ENCODE measurements at places on chromosomes 5 and 9.

DNA sequence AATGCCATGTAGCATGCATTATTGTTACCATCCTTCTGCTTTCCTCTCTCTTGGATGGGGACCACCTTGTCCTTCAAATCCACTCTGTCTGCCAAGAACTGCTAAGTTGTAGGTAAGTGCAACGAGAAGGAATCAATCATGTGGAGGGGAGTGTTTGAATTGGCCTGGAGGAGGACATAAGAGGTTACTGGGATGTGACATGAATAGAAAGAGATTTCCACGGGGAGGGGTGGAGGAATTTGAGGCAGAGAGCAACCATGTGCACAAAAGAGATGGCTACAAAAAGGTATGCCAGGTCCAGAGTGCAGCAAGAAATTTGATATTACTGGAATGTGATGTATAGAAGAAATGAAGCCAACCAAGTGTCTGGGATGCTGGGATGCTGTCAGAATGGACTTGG lies 648.9 kb upstream of the KLF4 start:
- no peak for DNase-seq

- DNase-seq, result no peak
Observed at GRCh38 chr5:59519338-59519737, 374.2 kb downstream of the PDE4D start.

- DNase-seq, result no peak
Observed at GRCh38 chr5:111952555-111952954, 195.6 kb upstream of the NREP start.

DNA sequence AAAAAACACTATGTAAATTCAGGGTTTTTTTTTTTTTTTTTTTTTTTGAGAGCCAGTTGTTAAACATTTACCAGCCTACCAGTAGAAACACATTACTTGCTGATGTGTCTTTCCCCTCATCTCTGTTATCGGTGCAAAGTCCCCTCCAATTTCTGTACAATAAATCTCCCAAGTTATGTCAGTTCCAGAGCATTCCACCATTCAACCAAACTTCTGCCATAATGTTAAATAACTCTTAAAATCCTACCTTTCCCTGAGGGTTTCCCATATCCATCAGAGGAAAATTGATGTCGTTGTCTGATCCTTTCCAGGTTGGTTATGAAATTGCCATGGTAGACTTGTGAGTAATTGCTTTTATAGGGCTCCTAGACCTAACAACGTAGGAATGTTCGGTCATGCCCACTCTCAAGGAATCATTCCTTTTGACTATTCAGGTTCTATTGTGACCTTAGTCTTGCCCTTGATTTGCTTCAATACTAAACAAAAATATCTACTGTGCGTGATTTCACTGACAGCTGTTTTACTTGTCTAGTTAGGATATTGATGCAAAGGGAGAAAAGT lies 5.6 kb upstream of the PPP2R2B start:
- no peak for DNase-seq

GRCh38 chr9:30815585-30815984 lies 1568.9 kb upstream of the ACO1 start:
- DNase-seq, result no peak

DNA sequence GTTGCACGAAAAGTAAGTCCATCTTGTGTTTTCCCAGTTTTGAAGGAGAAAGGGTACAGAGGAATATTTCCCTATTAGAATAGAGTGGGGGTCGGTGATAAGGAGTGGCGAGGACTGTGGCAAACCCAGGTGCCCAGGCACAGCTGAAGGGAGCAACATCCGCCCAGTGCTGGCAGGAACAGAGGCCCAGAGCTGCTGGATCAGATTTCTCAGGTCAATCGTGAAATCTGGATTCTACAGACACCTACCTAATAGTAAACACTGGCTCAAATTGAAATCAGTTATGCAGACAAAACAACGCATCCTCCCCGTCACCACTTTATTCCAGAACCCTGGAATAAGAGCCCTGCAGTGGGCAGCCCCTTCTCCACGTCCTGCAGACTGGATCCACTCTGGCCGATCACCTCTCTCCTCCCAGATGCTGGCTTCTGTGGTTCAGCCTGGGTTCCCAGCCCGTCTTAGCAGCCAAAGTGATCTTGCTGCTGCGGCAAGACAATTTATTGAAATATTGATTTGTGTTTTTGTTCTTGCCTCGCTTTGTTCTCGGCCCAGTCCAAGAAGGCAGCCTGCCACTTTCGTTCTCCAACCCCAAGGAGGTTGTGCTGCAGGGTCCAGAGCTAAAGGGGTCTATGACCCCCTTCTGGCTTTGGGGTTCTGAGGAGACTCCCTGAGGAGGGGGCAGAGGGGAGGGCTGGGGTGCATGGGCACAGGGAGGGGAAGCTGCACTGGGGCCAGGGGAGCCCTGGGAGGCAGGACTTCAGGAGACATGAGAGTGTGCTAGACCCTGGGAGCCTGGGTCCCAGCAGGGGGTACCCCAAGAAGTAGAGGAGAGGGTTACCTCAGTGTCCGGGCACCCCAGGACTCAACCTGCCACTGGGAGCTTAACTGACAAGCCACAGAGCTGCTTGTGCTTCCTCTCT lies 103.3 kb downstream of the ZNF354C start:
- DNase-seq, result peak; percentile 67

DNA sequence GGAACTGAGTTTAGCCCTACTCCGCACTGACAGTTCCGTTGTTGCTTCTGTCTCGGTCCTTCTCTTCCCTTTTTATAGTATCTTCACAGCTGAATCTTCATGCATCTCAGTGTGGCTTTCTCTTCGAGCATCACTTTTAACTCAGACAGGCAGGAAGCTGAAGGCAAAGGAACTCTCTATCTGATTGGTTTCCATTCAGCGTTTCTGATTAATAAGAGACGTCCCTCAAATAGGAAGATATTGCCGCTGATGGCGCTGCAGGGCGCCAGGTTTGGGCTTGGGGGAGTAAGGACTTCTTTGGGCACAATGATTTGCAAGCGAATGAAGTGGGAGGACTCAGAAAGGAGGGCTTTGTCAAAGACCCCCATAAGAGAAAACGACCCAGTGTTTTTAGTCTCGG lies at the start of gene CDH9:
Gene CDH9, minus strand, starts transcription at position 111 of the 400 bp plus-strand sequence. CDS start 50,253 bp downstream, outside the sequence.
- DNase-seq, result no peak

DNA sequence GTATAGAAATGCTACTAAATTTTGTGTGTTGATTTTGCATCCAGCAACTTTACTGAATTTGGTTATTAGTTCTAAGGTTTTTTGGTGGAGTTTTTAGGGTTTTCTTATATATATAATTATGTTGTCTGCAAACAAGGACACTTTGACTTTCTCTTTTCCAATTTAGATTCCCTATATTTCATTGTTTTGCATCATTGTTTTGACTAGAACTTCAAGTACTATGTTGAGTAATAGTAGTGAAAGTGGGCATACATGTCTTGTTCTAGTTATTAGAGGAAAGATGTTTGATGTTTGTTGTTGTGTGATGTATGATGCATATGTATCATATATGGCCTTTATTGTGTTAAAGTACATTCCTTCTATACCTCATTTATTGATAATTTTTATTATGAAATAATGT lies 362.3 kb upstream of the PRR16 start:
- DNase-seq, result no peak

DNA sequence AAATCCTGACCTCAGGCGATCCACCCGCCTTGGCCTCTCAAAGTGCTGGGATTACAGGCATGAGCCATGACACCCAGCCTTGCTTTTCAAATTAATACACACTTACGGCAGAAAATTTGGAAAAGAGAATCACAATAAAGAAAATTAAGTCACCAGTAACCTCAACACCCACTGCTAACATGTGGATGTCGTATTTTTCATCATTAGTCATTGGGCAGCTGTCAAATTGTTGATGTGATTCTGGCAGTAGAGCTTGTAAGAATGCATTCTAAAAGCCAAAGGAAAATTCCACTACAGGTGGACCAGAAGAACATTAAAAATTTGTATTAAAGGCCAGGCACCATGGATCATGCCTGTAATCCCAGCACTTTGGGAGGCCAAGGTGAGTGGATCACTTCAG lies 237.3 kb upstream of the TUT7 start:
- no peak for DNase-seq

DNA sequence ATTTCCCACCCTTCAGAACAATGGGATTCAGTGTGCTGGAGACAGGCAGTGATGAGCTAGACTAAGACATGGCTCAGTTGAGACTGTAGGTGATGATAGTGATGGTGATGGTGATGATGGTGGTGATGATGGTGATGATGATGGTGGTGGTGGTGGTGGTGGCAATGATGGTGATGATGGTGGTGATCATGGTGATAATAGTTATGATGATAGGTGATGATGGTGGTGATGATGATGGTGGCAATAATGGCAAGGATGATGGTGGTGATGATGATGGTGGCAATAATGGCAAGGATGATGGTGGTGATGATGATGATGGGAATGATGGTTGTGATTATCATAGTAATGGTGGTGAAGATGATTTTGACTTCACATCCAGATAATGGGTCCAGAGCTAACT lies 176.7 kb downstream of the NXNL2 start:
- DNase-seq, result no peak

- DNase-seq, result no peak
Observed at GRCh38 chr5:30607301-30607894, 586.1 kb upstream of the CDH6 start.

DNA sequence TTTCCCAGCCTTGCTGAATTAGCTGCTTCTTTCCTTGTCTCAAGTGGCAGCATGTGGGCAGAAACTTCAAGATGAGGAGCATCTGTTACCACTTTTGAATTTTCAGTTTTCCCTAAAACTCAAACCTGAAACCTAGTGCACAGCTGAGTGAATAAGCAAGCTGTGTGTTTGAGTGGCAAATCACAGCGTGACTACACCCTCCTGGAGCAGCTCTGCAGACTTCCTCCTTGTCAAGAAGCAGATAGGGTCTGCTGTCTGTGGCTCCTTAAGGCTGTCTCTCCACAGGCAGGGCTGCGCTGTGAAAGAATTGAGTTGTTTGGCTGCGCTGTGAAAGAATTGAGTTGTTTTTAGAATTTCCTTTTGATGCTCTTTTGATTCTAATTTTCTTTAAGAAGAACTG lies 179.7 kb upstream of the HAPLN1 start:
- no peak for DNase-seq

GRCh38 chr9:4301971-4302427 lies 2.1 kb upstream of the GLIS3 start:
- no peak for DNase-seq

GRCh38 chr5:132406144-132406783 lies 36.8 kb downstream of the SLC22A5 start:
- DNase-seq, result no peak

DNA sequence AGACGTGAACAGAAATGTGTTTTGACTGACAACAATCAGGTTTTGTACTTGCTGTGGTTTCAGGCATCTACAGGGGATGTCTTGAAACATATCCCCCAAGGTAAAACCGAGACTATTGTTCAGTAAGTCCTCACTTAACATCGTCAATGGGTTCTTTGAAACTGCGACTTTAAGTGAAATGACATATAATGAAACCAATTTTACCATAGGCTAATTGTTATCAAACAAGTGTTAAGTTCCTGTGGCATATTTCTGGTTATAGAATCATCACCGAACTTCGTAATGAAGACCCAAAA lies 16.4 kb upstream of the OMD start:
- no peak for DNase-seq

DNA sequence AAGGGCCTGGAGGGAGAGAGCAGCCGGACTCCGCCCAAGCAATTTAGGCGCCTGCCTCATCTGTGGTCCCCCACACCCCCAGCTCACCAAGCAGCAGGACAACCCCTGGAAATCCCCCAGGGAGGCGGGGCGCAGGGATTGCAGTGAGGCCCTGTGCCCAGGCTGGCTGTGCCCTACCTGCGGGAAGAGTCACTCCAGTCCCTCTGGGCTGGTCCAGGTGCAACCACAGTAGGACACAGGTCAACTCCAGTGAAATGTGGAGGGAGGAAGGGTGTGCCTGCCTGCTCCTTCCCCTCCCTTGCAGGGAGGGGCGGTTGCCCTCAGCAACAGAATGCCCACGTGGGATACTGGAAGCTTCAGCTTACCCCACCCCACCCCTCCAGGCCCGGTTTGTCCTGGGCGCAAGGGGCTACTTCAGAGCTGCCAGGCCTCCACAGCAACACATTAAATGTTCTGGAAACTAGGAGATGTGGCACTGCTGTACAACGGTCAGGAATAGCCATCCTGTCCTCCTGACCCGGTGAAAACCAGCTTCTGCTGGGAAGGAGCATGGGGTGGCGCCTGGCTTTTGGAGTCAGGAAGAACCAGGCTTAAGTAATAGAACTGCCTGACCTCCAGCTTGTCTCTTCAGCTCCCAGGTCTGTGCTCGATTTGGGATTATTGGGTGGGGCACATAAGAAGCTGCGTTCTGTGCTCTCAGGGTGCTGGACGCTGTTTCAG lies 22.5 kb downstream of the ABO start:
- DNase-seq, result no peak

DNA sequence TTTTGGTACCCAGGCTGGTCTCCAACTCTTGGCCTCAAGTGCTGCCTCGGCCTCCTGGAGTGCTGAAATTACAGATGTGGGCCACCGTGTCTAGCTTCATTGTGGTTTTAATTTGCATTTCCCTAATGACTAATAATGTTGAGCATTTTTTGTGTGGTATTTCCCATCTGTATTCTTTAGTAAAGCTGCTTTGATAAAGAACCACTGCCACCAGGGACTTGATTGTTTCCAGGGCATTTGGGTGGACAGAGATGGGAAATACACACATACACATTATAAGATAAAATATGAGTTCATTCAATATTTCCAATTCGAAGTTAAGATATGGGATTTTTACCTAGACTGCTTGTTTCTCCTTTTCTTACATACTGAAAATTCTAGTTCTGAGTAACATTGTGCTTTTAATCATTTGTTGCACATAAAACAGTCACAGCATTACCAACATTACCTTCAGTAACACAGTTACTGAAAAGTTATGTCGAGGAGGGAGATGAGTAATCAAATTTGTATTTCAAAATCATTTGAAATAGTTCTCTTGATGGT lies 28.9 kb downstream of the HABP4 start:
- no peak for DNase-seq

- no peak for DNase-seq
Observed at GRCh38 chr5:170275376-170275994, 22.1 kb downstream of the LCP2 start.

DNA sequence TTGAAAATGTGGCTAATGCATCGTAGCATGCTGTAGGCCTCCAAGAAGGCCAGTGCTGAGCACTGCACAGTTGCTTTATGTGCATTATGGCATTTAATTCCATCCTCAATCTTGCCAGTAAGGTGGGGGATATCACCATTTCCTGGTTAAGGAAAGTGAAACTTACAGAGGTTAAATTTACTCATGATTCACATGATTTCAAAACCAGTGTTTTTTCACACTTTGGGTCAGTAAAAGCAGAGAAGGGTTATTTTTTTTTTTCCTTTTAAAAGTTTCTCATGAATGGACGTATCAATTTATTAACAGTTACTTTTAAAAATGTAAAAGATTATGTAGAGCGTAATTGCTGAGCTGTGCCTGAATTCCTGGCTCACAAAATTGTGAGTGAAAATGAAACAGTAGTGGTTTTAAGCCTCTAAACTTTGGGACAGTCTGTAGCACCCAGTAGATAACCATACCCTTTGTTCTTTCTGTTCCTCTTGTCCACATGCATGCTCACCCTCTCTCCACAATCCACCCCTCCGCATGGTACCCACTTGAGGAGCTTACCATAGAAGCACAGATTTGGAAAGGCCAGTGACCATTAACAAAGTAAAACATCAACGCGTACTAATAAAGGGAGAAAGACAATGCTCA lies 21.2 kb downstream of the MAST4 start:
- no peak for DNase-seq
